ENCODE measurements at places on chromosomes 1 and 21.

GRCh38 chr1:228416217-228416933 lies at the start of gene TRIM17:
Gene TRIM17 (minus strand): TSS chr1:228416861. CDS start chr1:228415072, 1,789 bp downstream.
- DNase-seq, result no peak

- no peak for DNase-seq
Measured at GRCh38 chr1:3555131-3555920, 56.0 kb downstream of the MEGF6 start.

DNA sequence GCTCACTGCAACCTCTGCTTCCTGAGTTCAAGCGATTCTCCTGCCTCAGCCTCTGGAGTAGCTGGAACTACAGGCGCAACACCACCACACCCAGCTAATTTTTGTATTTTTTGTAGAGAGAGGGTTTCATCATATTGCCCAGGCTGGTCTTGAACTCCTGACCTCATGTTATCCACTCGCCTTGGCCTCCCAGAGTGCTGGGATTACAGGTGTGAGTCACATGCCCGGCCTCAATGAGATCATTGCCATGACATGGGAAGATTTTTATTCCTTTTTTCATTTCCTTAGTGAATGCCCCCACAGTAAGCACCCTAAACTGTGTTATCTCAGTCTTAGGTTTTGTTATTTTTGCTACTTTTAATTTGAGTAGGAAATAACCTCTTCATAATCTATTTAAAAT lies 977.9 kb downstream of the BRINP3 start:
- no peak for DNase-seq

DNA sequence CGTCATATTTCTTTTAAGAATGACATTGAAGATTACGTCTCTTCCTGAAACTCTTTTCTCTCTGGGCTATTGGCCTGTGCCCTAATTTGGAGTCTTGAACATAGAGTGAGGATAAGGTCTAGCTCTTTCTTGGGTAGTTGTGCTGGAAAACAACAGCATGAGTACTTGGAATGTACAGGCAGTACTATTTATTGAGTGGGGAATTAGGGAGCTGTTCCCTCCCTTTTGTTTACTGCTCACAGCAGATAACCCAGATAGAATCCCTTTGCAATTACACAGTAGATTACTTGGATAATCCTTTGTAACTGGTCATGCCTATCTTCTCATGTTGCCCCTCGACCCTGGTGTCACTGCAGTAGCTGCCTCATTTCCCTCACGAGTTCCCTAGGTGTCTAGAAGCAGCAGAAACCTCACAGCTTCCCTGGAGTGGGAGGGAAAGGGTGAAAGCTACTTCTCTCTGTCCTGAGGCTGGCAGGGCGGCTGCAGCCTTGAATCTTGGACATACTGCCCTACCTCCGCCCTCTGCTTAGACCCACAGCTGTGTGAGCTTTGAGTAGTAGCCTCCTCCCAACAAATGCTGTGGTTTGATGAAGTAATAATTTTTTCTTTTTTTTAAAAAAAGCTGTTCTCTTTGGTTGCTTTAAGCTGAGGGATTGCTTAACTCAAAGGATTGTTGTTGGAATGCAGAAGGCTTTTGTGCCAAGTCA lies 70.6 kb downstream of the FGGY start:
- no peak for DNase-seq

DNA sequence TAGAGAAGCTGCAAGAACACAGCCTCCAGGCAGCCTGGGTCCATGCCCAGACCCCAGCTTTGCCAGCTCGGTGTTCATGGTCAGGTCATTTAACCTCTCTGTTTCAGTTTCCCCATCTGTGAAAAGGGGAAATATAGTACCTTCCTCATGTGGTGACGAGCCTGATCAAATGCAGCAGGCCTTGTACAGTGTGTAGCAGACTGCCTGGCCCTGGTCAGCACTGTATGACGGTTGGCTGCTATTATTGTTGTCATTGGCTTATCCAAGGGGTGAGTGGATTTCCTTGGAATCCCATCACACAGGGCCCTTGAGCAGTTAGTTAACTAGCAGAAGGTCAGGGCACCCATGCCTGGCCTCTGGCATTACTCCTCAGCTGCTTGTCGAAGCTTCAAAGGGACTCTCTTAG lies 6.6 kb upstream of the TMEM51 start:
- no peak for DNase-seq

- no peak for DNase-seq
Measured at GRCh38 chr1:80540596-80540995, 1260.1 kb upstream of the ADGRL2 start.

- DNase-seq, result no peak
Measured at GRCh38 chr1:36664571-36665287, 182.0 kb upstream of the CSF3R start.

- no peak for DNase-seq
Measured at GRCh38 chr21:23876925-23877558, 1730.2 kb downstream of the MRPL39 start.

DNA sequence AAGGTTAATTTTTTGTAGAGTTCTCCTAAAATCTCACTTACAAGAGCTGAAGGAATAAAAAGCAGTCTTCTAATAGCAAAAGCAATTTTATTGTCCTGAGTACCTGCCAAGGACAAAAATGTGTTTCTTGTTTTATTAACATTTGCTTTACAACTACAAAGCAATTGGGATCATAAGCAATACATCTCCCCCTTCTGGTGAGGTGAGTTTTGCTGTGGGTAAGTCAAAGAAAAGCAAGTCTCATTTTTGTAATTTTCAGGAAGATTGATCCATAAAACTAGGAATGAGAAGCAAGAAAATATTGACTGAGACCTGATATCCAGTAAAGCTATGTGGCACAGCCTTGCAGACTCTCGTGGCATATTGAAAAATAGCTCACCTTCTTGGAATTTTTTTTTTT lies 2162.7 kb downstream of the NCAM2 start:
- no peak for DNase-seq

DNA sequence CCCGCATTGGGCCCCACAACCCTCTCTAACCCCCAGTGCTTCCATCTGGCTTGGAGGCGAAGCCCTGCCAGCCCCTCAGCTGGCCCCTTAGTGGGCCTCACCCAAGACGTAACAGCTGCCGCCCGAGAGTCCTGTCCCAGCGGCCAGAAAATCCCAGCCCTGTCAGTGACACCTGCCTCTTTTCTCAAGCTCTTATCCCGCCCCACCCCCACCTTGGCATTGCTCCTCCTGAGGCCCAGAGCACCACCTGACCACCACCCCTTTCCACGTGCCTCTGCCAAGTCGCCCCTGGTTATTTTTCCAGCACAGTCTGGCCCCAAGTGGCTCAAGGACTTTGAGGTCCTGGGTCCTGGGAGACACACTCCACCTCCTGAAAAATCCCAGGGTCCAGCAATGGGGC lies 5.9 kb upstream of the CTRC start:
- no peak for DNase-seq

DNA sequence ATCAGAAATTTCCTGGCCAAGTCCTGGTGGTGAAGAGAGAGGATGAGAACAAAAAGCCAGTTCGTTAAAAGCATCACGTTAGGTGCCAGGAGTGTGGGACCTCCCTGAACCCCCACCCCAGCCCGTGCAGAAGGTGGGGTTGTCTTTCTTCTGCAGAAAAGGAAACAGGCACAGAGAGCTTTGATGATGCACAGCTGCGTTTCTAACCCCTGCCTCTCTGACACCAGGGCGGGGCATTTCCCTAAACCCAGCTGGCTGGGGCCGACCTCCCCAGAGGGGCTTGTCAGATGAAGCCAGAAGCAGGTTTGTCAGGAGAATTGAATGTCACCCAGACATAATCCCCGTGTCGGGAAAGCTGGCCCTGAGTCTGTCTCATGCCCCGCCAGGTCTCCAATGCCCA lies 189.3 kb upstream of the EDN2 start:
- DNase-seq, result no peak

DNA sequence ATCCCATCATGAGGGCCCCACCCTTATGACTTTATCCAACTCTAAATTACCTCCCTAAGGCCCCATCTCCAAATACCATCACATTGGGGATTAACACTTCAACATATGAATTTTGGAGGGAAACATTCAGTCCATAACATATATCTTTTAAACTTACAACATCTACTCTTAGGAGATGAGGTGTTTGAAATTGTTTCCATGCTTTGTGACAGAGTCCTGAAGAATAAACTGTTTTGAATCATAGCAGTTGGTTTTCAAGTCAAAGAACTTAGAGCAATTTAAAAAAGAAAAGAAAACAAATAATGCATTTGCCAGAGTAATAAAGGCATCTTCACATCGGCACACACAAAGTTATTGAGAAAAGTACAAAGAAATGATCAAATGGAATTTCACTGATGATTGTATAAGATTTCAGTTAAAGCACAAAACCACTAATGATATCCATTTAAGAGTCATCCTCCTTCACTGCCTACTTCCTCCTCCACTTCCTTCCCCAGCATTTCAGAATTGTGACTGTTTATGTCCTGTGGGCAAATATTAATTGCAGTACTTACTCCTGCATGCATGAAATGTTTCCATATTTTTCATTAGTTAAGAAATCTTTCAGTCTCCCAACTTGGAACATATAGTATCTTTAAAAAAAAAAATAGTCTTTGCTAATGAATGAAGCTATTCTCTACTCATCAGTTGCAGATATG lies 202.0 kb downstream of the LRRC40 start:
- no peak for DNase-seq

DNA sequence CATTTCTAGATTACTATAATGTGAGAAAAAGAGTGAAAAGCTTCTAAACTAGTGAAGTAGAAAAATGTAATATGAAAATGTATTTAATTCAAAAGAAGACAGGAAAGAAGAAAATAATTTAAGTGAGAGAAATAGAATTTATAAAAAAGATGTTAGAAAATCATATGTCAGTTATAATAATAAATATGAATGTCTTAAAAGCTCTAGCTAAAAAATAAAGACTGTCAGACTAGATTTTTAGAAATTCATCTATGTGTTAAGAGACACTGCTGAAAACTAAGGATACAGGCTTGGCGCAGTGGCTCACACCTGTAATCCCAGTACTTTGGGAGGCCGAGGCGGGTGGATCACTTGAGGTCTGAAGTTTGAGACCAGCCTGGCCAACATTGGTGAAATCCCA lies 37.3 kb upstream of the VANGL1 start:
- DNase-seq, result no peak

- no peak for DNase-seq
Measured at GRCh38 chr1:245822996-245823395, 668.2 kb downstream of the KIF26B start.

- no peak for DNase-seq
Measured at GRCh38 chr1:178223289-178223688, 129.4 kb downstream of the RASAL2 start.

DNA sequence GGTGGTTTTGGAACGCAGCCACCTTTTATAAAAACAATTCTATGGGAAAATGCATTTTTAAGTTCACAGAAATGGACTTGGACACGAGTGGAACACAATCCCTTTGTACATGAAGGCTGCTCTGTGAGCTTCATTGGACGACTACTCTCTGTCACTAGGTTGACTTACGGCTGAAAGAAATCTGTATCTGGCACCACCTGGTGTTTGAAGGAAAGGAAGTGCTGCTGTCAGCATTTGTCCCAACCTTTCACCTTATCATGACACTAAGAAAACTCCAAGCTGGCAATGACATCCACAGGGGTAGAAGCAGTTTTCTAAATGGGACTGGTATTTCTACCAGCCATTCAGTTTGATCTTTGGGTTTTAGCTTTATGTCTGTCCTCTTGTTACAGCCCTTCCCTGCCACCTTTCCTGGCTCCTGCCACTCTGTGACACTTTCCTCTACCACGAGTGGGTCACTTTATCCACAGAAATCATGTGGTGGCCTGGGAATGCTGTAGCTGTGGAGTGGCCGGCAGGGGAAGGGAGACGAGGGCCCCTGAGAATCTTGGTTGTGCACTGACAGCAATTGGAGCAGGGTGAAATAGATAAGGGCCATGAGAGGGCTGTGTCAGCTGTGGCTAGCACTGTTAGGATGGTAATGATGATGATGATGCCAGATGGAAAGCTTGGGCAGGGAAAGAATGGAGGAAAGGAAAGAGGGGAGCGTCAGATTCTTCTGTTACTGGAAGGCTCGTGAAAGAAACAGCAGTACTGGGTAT lies 85.2 kb downstream of the TBX19 start:
- DNase-seq, result no peak

GRCh38 chr1:224524679-224525078 lies 90.1 kb upstream of the WDR26 start:
- DNase-seq, result no peak

GRCh38 chr1:203551550-203551949 lies 57.6 kb downstream of the OPTC start:
- DNase-seq, result no peak

DNA sequence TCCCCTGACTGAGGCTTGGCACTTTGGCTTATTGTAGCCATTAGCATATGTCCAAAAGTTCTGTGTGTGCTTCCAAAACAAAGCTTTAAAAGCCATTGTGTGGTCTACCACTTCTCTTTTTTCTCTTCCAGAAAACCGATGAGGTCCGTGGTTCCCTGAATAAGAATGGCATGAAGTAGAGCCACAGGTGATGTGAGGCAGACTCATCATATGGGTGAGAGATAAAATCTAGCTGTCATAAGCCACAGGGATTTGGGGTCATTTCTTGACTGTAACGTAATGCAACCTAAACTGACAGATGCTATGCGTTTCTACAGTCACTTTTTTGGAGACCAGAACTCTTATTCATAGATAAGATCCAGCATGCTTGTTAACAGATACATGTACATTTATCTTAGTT lies 7.0 kb upstream of the GREM2 start:
- DNase-seq, result no peak

DNA sequence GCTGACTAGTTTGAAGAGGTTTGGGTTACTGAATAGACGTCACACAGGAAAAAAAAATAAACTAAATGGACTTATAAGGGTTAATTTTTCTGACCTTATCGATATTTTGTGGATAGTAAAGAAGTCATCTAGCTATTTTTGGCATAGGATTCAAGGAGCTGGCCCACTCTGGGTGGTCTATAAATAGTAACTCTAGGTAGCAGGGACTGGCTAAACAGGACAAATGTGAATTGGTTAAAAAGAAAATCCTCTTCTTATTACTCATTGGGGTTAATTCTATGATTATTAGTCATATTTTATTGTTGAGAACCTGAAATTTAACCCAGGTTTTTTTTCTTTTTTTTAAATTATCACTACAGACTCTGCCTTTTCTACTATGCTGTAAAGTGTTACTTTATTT lies 61.7 kb downstream of the ATF6 start:
- DNase-seq, result no peak

GRCh38 chr1:93735722-93736121 lies 54.1 kb upstream of the BCAR3 start:
- no peak for DNase-seq
